ENCODE measurements at places on chromosomes 7 and 10.

GRCh38 chr10:5601826-5602495, 64.4 kb downstream of the ASB13 start:
- DNase-seq = no peak

DNA sequence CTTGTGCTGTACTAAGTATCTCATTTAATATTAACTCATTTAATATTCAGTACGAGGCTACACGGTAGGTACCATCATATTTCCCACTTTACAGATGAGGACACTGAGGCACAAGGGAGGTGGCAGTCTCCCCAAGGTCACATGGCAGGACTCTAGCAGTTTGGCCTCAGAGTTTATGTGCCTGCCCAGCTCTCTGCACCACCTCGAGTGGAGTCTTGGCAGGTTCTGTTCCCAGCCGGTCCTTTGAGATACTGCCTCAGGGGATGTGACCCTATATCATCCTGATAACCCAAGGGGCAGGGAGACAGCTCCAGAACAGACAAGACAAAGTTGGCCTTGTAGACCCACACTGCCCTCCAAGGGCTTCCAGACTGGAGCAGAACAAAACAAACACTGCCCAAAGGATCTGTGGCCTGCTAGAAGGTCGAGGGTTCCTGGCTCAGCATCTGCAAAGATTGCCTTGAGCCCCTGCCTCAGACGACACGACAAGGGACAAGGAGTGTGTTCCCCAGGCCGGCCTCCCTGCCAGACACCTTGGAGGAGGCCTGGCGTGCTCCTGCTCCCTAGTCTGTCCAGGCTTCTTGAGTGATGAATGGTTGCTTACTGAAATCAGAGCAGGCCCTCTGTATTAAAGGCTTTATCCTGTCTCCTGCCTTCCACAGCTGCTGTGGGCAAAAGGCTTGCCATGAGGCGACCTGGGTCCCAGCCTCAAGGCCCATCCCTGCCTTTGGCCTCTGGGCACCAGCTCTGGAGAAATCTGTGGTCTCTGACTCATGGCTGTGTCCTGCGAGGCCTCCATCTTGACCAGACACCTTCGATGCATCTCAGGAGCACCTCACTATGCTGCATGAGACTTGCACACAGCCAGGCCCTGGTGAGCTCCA, 3.9 kb upstream of the PWWP2B start:
- peak; percentile 54 for DNase-seq

- peak; percentile 86 for DNase-seq
These were observed 290.7 kb downstream of the CCDC3 start for GRCh38 chr10:12710594-12711349.

DNA sequence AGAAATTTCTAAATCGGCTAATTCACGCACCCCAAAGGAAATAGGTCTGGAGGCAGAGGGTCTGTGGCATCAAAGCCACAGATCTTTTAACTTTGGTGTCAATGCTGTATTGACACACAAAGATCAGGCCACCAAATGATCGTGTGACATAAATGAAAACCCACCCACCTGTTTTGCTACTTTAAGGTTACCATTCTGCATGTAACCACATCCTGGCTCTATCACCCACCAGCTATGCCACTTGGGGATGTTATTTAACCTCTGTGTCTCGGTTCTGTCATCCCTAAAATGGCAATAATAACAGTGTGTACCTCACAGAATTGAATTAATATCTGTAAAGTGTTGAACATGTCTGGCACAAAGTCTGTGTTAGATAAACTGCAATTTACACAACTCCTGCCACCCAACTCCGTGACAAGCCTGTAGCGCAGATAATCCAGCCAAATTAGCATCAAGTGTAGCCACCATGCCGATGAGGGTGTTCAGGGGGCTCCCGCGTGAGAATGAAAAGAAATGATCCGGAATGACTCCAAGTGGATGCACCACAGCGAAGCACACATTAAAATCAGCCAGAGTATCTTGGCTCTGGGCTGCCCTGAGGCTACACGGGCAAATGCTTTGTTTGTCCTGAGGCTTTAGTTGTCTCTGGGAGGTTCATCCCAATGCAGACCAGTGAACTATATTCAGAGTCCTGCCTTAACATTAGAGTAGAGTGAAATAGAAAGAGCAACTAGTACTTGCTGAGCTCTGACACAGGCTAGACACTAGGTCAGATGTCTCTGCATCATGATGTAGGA, 158.4 kb upstream of the NEBL start:
- no peak for DNase-seq

- no peak for DNase-seq
These were observed 103.2 kb downstream of the SORBS1 start for GRCh38 chr10:95458014-95458413.

- peak; percentile 72 for DNase-seq
These were observed 97.3 kb downstream of the CLEC2L start for GRCh38 chr7:139620676-139621344.

GRCh38 chr7:112118581-112119566, 87.3 kb downstream of the DOCK4 start:
- DNase-seq = no peak

All from upper lobe of right lung (tissue), 1 donor.